MCF 10A (cell line): ENCODE measurements at places on chromosomes 12 and 14. TPM values are rescaled to one million over a fixed set of nuclear protein-coding genes. Genes with fewer than 3 reads are reported as not detected.

VAMP1 gene
- total RNA-seq: 2.5 and 2.9 TPM in 2 replicates

LTBR gene
- 158 and 169 TPM in 2 replicates for total RNA-seq

ANKRD33 gene
- not detected in 2 replicates for total RNA-seq

ZDHHC22 gene
- not detected in 2 replicates for total RNA-seq

NEUROD4 gene
- not detected in 2 replicates for total RNA-seq

BHLHE41 gene
- 1.1 and 3.4 TPM in 2 replicates for total RNA-seq

FAR2 gene
- total RNA-seq: 1.7 TPM in 2 replicates

SIX6 gene
- not detected in 2 replicates for total RNA-seq
